ENCODE measurements at places on chromosomes 2 and 18.

DNA sequence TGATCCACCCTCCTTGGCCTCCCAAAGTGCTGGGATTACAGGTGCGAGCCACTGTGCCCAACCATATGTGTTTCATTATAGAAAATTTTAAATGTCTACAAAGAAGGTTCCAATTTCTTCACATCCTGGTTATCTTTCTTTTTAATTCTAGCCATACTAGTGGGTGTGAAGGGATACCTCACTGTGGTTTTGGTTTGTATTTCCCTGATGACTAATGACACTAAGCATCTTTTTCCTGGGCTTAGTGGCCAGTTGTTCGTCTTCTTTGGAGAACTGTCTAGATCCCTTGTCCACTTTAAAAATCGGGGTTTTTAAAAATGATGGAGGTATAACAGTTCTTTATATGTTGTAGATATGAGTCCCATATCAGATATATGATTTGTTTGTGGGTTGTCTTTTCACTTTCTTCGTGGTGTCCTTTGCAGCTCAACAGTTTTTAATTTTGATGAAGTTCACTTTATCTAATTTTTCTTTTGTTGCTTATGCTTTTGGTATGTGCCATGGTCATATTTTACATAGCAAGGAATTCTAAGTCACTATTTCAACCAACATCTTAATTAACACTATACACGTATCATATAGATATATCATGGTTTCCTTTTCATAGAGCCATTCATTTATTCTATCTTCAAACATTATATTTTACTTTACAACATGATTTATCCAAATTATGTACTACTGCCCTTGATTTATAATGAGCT, 135.0 kb upstream of the RIOK3 start:
- no peak for DNase-seq

DNA sequence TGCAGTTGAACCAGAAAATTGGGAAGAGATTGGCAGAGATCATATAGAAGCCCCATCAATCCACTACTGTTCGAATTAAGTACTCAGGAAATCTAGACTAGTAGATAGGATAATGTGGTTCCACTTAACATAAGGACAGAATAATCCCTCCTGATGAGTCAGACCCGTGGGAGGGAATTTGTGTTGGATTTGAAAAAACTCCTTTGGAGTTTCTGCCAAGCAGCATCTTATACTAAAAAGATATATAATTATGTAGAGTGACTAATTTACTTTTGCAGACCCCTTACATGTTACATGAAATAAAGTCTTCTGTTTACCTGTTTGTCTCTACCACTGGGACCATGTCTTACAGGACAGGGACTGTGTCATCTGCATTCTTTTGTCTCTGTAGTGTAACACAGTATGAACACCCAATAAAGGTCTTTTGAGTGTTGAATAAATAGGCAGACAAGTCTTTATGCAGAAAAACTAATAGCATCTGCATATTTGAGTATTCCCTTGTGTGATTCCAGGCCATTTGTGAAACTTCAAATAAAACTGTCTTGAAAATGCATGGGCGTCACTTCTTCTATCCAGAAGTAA, 122.6 kb upstream of the DNAJC10 start:
- DNase-seq, result no peak

GRCh38 chr2:143192716-143193115, 63.5 kb downstream of the ARHGAP15 start:
- no peak for DNase-seq

DNA sequence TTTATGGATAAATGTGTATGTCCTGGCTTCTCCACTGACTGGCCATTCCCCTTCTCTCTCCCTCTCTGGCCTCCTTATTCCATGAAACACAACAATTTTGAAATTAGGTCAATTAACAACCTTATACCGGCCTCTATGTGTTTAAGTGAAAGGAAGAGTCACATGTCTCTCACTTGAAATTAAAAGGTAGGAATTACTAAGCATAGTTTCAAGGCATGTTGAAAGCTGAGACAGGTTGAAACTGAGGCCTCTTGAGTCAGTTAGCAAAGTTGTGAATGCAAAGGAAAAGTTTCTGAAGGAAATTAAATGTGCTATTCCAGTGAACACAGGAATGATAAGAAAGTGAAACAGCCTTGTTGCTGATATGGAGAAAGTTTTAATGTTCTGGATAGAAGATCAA, 69.7 kb downstream of the ADAM23 start:
- no peak for DNase-seq

- no peak for DNase-seq
These were observed 747.7 kb downstream of the NRXN1 start for GRCh38 chr2:50284188-50284587.

DNA sequence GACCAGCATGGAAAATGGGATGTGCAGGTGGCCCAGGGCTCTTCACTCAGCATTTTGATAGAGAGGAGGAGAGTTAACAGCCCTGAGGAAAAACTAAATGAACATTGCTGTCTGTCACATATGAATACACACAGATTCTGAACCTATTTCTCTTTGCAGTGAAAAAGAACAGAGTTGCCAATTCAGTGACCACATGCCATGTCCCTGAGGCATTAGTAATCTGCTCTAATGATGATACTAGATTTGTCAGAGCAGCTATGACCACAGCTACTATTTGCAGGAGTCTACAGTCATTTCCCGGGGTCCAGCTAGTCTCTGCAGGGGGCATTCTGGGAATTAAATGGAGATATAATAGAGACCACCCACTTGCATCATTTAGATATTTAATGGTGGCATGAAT, 267.6 kb downstream of the TMX3 start:
- DNase-seq, result no peak

DNA sequence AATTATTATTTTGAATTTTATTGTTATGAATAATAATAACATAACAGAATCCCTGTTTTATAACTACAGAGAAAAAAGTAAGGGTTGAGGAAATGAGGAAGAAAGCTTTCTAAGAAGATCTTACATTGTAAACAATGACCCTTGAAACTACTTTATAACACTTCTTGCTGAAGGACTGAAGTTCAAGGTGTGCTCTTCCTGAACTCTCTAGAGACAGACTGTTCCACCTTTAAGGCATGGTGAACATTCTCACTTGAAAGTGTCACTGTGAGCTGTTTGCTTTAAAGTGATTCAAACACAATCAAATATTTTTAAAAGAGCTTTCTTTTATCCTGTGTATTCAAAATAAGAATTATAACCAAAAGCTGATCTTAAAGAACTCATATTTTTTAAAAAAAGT, 131.5 kb downstream of the DNAH7 start:
- no peak for DNase-seq

DNA sequence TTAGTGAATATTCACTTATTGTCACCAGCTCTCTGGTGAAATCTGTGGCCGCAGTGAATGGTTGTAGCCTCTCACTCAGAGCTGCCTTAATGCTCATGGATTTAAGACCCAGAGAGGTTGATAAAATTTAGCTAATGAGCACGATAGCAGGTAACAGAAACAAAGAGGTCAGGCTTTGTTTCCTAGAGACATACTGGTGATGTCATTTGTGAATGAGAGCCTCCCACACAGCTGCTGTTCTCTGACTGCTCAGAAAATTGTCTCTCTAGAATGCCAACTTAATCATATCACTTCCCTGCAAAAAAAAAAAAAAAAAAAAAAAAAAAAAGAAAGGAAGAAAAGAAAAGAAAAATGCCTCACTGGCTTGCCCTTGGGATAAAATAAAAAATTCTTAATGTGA, 411.7 kb upstream of the MYT1L start:
- DNase-seq, result no peak

- DNase-seq, result no peak
These were observed 163.0 kb downstream of the PHLPP1 start for GRCh38 chr18:62878305-62878704.

DNA sequence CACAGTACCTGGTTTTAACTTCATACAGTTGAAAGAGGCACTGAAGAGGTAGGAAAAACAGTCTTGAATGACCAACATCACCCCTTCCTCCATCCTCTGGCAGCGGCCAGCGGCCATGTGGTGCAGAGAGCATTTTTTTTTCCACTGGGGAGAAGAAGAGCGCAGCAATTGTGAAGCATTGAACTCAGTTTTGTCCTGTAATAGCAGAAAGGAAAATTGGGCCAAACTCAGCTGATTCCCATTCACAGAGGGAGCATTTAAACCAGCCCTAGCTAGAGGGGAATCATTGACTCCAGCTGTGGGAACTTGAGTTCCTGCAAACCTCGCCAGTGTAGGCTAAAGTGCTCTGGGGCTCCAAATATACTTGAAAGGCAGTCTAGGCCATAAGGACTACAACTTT, 316.6 kb upstream of the CHST9 start:
- DNase-seq, result no peak

- no peak for DNase-seq
These were observed 285.3 kb upstream of the ZSWIM2 start for GRCh38 chr2:187134306-187134705.

DNA sequence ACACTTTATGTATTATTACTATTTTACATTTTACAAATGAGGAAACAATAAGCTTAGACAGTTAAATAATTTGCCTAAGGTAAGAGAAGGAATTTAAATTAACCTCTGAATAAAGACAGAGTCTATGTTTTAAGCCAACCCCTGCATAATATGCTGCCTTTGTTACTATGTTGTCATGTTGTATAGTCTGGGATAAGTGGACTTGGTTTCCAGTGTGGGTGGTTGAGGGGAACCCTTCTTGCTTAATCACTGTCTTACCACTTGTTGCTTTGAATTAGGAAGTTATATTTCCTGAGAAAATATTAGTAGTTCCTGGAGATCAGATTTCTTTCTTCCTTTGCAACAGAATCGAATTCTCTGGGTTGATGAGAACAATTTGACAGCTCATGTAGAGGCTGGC, 52.6 kb downstream of the AGPS start:
- no peak for DNase-seq

DNA sequence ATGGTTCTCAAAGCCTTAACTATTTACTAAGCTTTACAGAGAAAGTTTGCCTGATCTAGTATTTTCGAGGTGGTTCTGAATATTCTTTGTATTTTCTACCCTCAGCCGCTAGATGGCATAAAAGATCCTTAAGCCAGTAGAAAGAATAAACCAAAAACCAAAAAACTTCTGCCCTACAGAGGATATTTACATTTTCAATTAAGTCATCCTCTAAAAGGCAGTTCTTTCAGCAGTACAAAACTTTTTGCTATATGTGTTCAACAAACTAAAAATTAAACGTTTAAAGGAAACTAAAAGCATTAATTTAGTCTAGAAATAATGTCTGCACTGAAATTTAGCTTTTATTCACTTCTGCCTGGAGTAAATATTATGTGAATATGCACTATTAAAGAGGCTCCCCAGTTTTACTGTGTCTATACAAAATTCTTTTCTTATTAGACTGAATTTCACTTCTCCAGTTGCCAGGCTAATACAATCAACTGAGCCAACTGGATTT, 297.5 kb downstream of the PIEZO2 start:
- no peak for DNase-seq

GRCh38 chr2:100814453-100814852, 5.5 kb upstream of the NPAS2 start:
- DNase-seq, result no peak

GRCh38 chr2:86026744-86027065, 79.0 kb downstream of the POLR1A start:
- no peak for DNase-seq

DNA sequence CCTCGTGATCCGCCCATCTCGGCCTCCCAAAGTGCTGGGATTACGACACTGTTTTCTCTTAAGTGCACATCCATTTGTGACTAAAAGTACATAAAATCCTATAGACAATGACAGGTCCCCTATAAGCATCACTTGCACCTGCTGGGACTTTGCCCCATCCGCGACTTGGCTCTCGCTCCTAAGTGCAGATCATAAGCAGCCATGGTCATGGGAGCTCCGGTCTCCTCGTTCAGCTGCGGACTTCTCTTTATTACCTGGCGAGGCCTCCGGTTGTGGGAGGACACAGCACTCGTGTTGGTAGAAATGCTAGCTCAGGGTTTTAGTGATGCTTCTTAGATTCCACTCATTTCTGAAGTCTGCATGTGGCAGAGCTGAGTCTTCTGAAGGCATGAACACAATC, 92.7 kb upstream of the ST6GAL2 start:
- no peak for DNase-seq

DNA sequence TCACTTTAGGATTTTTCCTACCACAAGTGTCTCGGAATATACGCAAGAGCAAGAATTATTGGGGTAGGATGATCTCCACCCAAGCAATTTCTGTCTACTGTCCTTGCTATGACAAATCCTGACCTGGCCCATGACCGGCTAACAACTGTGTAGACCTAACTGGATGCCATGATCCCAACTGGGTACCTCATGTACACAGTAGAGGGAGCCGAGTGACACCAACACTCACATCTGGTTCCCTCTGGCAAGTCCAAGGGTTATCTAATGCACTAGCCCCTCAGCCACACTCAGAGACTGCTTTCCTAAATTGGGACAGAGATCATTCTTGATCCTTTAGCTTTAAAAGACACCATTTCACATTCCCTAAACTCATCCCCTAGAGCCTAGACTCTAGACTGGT, 60.7 kb upstream of the ZNF532 start:
- DNase-seq, result no peak

- DNase-seq, result no peak
These were observed 306.7 kb upstream of the ACVR2A start for GRCh38 chr2:147538088-147538487.

DNA sequence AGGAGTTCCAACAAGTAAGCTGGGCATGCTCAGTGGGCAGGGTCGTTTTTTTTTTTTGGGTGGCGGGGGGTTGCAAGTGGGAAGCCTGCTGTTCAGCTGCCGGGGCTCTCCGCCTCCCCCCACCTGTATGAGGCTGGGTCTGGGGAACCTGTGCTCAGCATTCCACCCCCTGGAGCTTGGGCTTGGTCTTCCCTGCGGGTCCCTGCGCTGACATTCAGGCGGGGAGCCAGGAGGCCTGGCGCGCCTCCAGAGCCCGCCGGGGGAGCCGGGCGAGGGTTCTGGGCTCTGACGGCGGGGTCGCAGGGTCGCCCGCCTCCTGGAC, 822 bp upstream of the GPD2 start:
- DNase-seq, result no peak

DNA sequence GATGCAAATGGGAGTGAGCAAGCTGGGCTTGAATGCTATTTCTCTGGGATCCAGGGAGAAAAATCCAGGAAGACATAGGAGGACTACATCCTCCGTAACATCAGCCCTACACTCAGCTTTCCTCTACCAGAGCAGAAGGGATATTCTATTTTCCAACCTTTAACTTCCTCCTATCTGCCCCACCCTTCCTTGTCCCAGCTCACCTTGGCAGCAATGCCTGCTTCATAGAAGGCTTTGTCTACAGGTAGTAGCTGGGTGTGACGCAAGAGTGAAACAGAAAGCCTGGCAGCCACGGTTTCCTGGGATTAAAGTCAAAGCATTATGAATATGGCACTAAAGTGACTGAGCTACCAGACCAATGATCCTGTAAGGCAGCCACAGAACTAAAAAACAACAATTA, 3.9 kb downstream of the KRTCAP3 start:
- no peak for DNase-seq

GRCh38 chr18:57353137-57353939, 981 bp downstream of the ST8SIA3 start:
- DNase-seq, result no peak

DNA sequence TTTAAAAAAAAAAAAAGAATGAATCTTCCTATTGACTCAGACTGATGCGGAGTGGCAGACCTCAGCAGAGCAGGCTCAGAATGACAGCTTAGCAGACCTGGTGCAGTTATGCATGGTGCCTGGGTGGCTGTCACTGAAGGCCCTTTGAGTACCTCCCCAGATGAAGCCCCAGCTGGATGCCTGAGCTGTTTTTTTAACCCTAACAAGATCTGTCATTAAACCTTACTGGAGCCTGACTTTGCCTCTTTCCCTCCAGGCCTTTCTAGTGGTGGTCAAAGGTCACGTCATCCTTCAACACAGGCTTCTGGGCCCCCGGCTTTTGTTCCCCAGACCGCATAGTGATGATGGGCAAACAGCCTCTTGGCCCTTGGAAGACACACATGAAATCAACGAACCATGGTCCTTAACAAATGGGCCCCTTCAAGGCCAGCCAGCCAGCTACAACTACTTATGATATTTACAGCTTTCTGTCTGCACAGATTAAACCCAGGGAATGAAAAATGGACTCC, 138.3 kb upstream of the CYP1B1 start:
- DNase-seq, result no peak

Measured in stimulated activated CD8-positive, alpha-beta memory T cell treated with anti-CD3 and anti-CD28 coated beads, Interleukin-12 subunit alpha, Interleukin-12 subunit beta, amount 100 ng/mL, for 1 hour (primary cell).